Activated naive CD4-positive, alpha-beta T cell treated with anti-CD3 and anti-CD28 coated beads for 36 hours (primary cell): ENCODE measurements at places on chromosomes 12 and 14.

- no peak for DNase-seq
These were observed 53.7 kb downstream of the MAP3K9 start for GRCh38 chr14:70755655-70756054.

DNA sequence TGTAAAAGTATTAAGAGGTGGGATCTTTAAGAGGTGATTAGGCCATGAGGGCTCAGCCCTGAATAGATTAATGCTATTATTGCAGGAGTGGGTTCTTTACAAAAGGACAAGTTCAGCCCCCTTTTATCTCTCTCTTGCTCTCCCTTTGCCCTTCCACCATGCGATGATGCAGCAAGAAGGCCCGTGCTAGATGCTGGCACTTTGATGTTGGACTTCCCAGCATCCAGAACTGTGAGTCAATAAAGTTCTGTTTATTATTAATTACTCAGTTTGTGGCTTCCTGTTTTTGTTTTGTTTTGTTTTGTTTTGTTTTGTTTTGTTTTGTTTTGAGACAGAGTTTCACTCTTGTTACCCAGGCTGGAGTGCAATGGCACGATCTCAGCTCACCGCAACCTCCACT is 10.1 kb downstream of the RNASE1 start:
- DNase-seq, result no peak

DNA sequence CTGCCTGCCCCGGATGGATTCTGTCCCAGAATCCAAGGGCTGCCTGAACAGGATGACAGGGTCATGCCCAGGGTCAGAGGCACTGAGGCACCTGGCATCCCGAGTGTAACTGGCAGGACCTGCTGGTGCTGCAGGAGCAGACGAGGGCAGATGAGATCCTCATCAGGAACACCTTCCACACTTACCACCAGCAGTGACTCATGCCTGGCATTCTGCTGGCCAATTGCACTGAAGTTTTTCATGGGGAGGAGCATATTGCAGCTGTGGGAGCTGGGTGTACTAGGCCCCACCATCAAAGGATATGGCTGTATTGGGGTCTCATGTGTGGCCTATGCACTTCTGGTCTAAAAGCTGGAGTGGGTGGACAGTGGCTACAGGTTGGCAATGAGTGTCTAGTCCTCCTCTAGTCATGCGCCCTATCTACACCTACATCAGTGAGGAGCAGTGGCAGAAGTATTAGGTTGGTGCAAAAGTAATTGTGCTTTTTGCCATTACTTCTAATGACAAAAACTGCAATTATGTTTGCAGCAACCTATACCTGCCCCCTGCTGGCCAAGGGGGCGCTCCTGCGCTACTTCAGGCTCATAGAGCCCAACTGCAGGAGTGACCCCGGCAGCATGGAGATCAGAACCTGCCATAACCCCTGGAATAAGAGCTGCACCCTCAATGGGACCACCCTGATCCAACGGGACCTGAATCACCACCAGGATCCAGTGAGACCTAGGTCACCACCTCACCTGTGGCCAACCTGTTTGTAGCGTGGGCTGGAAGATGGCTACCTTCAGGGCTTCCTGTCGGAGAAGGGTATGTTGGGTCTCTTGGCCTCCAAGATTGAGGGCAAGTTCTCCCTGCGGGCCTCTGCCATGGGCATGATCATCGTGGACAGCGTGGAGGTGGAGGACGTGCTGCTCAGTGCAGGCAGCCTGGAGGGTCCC is 8.0 kb upstream of the C12orf42 start:
- DNase-seq, result peak; percentile 69

DNA sequence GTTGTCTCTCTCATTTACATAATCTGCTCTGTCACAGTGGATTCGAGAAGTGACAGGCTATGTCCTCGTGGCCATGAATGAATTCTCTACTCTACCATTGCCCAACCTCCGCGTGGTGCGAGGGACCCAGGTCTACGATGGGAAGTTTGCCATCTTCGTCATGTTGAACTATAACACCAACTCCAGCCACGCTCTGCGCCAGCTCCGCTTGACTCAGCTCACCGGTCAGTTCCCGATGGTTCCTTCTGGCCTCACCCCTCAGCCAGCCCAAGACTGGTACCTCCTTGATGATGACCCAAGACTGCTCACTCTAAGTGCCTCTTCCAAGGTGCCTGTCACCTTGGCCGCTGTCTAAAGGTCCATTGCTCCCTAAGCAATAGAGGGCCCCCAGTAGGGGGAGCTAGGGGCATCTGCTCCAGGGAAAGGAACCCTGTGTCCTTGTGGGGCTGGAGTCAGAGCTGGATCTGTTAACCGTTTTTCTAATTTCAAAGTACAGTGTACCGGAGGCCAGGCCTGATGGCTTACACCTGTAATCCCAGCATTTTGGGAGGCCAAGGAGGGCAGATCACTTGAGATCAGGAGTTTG is 5.1 kb downstream of the ERBB3 start:
- DNase-seq, result peak; percentile 55

DNA sequence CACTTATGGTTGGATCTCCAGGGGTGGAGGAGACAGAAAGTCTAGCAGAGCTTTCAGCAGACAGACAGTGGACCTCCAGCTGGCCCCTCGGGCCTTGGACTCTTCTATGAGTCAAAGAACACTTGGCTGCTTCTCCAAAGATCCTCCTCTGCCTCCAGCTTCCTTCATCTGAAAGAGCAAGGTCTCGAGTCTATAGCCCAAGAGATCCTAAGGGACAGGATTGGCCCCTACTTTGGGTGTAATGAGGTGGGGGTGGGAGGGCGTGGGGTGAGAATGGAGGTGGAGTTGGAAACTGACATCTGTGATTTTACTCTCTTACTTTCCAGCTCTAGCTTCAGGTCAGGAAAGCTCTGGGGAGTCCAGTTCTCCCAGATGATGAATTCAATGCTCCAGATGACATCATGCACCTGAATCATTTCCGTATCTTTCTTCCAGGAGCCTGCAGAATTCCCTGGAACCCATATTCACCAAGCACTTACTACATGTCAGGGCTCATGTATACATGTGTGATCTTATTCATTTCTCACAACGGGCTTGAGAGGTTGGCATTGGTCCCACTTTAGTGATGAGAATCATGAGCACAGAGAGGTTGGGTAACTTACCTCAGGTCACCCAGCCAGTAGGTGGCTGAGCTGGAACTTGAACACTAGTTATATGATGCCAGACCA is 10.2 kb upstream of the PGF start:
- DNase-seq, result no peak

- DNase-seq, result no peak
These were observed 23.4 kb downstream of the JKAMP start for GRCh38 chr14:59507752-59508103.
